SIG-M5 (cell line): ENCODE measurements at places on chromosomes 13 and 19.

DNA sequence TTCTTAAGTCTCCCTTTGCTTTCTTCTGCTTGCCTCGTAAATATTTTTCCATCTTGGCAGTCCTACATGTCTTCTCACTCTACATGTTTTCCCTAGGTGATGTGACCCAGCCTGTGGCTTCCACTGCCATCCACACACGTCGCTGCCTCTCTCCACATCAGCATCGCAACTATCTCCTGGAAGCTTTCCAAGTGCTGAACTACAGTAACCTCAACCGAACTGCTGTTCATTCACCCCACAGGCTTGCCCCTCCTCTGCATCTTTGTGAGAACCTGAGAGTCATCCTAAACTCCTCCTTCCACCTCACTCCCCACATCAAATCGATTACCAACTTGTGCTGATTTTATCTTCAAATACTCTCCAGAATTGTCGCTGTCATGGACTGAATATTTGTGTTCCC, 41.2 kb upstream of the USPL1 start:
- no peak for DNase-seq

DNA sequence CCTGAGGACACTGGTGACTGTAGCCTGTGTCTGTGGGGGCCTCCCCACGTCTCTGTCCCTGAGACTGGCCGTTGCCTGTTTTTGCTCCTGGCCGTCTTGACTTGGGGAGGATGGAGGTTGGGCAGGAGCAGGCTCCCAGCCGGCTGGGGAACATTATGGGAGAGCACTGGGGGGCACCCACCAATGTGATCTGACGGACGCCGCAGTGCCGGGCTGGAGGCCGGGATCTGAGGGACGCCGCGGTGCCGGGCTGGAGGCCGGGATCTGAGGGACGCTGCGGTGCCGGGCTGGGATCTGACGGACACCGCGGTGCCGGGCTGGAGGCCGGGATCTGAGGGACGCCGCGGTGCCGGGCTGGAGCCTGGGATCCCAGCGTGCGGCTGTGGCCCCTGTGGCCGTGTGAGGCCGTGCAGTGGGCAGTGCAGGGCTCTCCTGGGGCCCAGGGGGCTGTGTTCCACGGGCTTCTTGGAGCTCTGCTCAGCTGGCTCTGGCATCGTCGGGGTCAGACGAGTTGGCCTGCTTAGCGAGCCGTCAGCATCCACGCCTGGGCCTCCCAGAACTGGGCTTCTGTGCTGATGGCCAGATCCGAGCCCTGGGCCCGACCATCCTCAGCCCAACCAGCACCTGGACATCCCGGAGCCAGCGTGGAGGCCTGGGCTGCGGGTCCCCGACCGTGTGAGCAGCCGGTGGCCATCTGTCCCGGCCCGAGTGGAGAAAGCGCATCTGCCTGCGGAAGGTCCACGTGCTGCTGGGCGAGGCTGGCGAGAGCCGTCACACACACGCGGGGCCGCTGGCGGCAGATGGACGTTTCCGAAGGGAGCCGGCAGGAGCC, 45.8 kb downstream of the GAS6 start:
- DNase-seq, result no peak

DNA sequence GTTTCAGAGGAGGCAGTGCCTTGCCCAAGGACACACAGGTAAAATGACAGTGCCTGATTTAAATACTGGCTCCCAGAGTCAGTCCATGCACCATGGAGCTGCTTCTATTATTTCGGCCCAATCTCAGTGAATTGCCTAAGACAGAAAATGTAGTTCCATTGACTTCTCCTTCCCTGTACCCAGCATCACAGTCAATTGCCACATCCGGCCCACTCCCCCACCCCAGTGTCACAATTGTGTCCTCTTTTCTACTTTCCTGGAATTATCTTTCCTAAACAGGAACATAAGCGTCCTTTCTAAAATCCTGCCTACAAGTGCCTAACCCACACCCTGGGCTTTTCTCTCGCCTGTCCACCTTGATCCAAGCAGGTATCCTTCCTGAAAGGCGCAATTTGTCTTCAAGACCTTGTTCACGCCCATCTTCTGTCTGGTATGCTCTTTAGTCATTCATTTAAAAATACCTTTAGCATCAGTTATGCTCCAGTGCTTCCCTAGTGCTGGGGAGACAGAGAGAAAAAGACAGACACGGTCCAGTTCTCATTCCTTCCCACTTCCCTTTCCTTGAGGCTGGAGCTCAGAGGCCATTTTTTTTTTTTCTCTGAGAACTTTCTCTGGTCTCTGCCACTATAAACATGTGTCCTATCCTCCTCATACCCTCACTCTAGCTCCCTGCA, 411.4 kb downstream of the LIG4 start:
- DNase-seq, result no peak

- DNase-seq, result no peak
Observed at GRCh38 chr13:51612867-51613266, 28.6 kb downstream of the WDFY2 start.

- no peak for DNase-seq
Observed at GRCh38 chr13:111658145-111659100, 338.0 kb downstream of the TEX29 start.

DNA sequence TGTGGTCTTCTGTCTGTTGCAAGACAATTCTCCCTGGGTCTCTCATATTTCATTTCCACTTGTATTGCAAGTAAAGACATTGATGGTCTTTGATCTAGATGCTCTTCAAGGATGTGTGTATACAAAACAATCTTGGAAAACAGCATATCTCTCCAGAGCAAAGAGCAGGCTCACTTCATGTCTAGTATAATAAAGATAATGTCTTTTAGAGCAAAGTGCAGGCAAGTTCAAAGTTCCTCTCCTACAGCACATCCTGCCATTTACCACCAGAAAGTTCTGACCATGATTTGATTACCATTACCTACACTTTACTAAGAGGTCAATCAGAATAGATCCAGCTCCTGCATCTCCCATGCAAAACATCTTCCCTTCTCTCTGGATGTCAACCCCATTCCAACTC, 162.8 kb downstream of the DIAPH3 start:
- DNase-seq, result no peak

- DNase-seq, result no peak
Observed at GRCh38 chr19:46466536-46467196, 4.7 kb downstream of the PNMA8A start.

- no peak for DNase-seq
Observed at GRCh38 chr13:101714195-101714594, 261.7 kb downstream of the ITGBL1 start.

- no peak for DNase-seq
Observed at GRCh38 chr13:22740264-22740663, 440.5 kb upstream of the SGCG start.

DNA sequence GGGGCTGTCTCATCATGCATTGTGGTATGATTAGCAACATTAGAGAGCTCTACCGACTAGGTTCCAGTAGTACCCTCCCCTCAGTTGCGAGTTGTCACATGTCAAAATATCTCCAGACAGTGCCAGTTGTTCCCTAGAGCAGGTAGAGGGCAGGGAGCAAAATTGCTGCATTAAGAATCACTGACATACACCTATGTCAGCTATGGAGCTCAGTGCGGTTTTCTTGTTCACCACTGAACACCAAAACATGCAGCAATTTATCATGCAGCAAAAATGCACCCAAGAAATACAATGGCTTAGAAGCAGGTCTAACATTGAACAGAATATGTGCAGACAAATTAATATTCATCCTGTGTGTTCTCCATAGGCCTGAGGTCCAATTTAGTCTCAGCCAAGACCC, 186.9 kb upstream of the STARD13 start:
- DNase-seq, result no peak

- no peak for DNase-seq
Observed at GRCh38 chr19:36046443-36047050, 7.5 kb downstream of the THAP8 start.

GRCh38 chr13:60242043-60242595, 78.4 kb upstream of the DIAPH3 start:
- no peak for DNase-seq

- DNase-seq, result no peak
Observed at GRCh38 chr13:28584873-28585381, 74.0 kb upstream of the POMP start.

DNA sequence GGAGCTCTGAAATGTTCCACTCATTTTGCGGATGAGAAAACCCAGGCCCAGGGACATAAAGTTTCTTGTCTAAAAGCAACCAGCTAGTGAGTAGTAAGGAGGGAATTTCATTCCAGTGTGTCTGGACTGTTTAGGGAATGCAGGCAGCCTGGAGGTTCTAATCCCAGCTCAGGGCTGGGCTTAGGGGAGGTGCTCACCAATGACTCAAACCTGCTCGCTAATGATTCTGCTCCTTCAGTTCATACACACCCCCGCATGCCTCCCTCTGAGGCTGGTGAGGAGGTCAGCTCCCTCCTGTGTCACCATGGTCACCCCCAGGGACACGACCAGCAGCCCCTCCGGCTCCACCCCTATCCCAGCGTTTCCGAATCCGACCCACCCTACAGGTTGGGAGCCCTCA, 34.6 kb downstream of the CYP4F2 start:
- no peak for DNase-seq

GRCh38 chr19:49614096-49614833, 23.3 kb downstream of the PRR12 start:
- DNase-seq, result no peak

DNA sequence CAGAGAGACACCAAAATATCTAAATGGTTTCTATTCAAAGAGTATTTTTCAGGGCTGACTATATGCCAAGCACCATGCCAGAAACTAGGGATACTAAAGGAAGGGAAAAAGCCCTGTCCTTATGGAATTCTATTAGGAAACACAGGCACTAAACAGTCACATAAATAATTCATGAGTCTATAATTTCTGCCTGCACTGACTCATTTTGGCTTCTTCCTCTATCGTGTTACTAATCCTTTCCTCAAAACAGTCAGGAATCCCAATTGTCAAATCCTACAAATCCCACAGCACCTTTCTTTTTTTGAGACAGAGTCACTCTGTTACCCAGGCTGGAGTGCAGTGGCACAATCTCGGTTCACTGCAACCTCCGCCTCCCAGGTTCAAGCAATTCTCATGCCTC, 29.2 kb downstream of the XPO4 start:
- DNase-seq, result no peak

DNA sequence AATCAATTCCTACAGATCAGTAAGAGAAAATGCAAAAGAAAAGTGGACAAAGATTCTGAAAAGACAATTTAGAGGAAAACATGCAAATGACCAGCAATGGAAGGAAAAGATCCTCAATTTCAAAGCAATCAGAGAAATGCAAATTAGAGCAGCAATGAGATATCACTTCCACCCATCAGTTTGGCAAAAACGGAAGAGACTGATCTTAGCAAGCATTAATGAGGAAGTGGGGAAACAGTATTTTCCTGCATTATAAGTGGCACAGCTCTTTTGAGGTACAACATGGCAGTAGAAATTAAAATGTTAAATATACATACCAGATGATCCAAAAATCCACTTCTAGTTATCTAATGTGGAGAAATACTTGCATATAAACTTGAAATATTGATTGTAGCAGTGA, 69.1 kb upstream of the SLC7A1 start:
- DNase-seq, result no peak

GRCh38 chr19:45322311-45322710, 364 bp downstream of the CKM start:
- no peak for DNase-seq

DNA sequence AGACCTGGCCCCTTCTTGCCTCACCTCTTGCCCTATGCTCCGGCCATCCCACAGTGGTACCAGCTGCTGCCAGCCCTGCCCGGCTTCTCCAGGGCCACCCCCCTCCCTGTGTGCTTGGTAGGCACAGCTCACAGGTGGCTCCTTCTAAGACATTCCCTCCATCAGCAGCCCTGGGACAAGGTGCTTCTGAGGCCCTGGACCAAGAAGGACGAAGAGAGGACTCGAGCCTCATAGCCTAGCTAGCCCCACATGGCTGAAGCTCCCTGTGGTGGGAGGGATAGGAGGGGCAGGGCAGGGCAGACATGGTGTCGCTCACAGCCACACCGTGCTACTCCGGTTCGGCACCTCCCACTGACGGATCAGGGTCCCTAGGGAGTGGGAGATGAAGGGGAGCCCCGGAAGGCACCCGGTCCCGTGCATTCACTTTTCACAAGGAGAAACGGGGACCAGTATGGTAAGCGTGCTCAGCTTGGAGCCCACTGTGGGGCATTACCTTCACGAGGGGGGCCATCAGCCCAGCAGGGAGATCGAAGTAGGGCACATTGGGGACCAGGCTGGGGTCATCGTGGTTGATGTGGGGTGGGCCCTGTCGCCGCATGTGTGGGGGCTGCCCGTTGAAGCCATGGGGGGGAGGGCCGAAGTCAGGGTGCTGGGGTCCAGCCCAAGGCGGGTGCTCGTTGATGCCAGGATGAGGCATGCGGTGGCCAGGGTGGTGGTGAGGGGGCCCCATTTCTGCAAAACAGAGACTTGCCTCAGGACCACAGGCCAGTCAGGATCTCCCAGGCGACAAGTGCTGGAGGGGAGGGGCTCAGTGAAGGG, 19.5 kb downstream of the CHERP start:
- DNase-seq, result no peak

DNA sequence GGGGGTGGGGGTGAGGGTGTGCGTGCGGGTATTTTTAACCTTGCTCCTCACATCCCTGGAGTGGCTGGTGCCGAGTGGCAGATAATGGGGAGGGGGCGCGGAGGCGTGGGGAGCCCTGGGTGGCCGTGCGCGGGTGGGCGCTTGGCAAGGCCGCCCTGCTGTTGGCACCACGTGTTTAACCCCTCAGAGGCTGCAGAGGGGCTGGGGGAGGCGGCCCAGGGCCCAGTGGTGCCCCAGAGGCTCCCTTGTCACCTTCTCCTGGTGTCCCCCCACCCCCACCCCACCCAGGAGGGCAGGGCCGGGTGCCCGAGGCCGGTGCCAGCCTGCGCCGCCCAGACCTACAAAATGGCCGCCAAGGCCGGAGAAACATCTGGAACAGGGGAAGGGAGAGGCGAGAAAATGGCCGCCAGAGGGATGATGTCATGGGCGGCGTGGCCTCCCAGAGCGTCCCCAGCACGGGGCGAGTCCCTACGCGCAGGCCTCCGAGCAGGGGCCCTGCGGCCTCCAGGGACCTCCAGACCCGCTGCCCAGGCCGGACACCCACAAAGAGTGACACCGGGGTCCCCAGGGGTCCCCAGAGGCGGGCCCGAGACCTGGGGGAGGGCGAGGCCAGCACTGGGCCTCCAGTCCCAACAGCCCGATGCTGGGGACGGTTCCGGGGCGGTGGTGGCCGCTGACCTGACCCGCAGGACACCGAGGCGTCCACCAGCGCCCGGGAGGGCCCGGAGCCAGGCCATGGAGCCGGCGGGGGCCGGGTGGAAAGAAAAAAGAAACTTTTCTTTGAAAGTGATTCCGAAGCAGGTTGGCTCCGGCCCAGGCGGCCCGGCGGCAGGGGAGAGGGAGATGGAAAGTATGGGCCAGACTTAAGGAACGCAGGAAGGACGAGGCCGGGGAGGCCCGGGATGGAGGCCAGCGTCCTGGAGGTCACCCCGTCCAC, 38.2 kb downstream of the NFIC start:
- no peak for DNase-seq

DNA sequence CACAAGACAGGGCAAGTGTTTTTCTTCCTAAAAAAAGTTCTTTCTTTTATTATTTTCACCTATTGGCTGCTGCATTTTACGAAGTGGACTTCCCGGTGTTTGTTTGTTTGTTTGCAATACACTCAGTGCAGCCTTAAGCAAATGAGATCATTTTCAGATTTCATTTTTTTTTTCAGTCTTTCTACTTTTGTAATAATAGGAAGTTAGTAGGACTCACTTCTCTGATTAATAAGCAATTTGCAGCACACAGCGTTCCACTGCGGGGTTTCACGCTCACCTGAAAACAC, 128.3 kb downstream of the STK24 start:
- DNase-seq, result no peak

GRCh38 chr19:40702337-40703012, 12.0 kb upstream of the NUMBL start:
- no peak for DNase-seq
